ENCODE measurements at places on chromosomes 4 and X.

DNA sequence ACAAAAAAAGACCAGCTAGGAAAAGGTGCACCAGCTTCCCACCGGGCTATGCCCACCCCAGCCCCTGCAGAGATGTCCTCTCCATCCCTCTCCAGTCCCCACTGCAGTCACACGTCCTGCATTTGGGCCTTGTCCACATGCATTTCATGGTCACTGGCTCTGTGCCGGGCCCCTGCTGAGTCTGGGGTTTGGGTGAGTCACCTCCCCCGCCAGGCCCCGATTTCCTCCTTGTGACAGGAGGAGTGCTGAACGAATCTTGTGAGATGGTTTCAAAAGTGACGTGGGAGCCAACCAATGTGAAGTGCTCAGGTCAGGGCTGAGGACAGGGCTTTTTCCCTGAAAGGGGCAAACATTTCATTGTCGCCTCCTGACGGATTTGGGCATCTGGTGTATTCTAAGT, 7.1 kb downstream of the CPZ start:
- no peak for DNase-seq

DNA sequence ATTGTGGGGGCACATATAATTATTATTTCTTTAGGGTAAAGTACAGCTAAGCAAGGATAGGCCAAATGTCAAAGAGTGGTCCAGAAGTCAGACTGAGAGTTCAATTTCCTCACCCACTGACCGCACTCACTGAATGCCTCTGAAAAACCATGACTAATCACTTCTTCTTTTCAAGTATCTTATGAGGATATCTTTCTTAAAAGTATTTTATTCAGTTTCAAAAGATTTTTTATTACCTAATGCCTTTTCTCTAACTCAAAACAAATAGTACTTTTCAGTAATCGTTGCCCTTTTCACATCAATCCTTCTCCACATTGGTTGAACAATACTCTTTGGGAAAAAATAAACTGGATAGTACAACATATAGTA, 61.7 kb upstream of the CAMK2D start:
- DNase-seq = no peak

GRCh38 chr4:25310066-25310802, 2.3 kb upstream of the ZCCHC4 start:
- DNase-seq = no peak

- no peak for DNase-seq
These were observed 328.0 kb downstream of the PPP3CA start for GRCh38 chr4:101019313-101019712.

DNA sequence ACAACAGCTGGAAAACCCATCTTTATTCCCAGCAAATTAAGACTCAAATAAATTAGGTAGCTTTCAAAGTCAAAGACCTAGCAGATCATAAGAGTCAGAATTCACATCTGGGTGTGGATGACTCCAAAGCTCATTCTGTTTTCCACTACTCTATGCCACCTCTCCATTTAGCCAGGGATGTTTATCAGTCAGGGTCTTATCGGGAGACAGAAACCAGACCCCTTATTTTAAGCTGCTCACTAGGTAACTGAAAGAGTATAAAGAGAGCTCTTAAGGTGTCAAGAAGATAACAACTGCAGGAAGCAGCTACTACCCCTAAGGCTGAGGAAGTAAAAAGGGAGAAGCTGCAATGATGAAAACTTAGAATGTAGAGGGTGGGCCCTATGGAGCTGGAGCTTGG, 333.7 kb upstream of the KLF3 start:
- no peak for DNase-seq

GRCh38 chr4:35066406-35066805, 1177.9 kb downstream of the ARAP2 start:
- no peak for DNase-seq

- peak; percentile 31 for DNase-seq
These were observed 50.5 kb upstream of the FAM47C start for GRCh38 chrX:36957425-36958328.

DNA sequence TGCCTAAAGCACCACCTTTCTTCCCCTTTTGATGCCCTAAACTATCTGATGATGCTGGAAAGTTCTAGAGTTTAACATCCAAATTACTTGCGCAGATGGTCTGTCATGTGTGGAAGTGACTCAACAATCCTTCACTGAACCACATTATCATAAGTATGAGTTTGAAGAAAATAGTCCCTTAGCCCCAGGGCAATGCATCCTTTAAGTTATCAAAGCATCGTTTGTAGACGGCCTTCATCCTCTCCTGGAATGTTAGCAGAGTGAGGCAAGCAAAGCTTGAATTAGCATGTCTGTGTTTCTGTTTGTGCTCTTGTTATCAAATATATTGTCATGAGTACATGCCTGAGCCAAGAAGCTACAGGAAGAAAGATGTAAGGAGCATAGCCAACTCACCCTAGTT, 570.9 kb downstream of the MID1IP1 start:
- DNase-seq = no peak

DNA sequence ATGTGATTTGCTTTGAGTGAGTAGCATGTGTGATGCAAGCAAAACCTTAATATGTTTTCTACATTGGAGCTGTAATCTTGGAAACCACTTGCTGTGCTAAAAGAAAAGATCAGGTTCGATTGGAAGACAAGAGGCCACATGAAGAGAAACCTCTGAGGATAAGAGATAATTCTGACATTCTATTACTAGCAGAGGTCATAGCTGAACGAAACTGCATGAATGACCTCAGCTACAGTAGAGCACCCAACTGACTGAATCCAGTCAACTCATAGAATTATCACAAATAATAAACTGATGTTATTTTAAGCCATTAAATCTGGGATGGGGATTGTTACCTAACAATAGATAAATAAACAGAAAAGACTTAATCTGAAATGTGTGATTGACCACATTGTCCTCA, 147.1 kb downstream of the CAMK2D start:
- no peak for DNase-seq

DNA sequence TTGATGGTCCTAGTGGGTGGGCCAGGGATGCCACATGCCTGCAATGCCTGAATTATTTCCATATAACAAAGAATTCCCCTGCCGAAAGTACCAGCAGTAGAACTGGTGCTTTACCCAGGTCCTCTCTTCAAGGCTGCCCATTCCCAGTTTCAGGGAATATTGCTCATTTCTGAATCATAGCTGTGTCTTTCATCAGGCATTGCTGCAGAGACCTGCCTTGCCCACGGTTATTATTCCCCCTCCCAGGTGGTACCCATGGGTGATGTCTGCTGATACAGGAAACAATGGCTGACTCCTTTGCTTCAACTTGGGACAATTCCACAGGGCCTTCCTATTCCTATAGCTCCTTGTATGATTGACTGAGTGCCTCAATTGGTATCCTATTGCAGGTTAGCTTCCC, 9.7 kb upstream of the IQCM start:
- DNase-seq = no peak

DNA sequence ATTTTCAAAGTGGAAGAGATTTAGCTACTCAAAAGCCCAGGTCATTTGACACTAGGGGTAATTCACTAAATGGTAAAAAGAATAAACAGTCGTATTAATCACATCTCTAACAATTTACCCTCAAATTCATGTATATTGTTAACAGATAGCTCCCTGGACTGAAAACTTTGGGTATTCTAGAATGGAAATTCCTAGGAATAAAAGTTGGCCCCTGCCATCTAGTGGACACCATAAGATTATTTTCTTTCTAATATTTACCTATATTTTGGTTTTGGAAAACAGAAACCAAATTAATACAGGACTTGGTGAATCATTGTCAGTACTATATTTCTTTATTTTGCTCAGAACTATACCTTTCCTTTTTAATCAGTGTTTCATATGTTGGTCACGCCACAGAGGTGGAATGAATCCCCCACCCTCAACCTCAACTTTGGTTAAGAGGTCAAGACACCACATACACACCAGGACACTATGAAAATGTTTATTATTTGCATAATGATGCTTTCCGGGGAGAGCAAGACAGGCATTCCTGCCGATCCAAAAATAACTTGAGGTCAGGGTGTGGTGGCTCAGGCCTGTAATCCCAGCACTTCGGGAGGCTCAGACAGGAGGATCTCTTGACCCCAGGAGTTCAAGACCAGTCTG, 96.2 kb upstream of the APOOL start:
- DNase-seq = no peak

DNA sequence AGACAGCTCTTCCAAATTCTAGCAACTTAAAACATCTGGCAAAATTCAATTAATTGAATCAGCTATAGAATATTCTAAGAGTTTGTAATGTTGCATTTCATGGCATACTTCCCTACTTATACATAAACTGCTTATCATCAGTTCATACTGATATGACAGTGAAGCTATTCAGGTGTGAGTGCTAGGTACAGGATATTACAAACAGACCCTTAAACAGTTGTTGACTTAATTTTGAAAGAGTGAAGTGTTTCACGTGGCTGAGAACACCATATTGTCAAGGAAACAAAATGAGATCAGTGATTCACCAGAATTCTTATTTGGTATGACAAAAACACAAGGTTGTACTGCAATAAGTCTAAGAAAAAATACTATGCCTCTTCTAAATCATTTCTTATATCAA, 27.4 kb downstream of the CENPU start:
- no peak for DNase-seq

DNA sequence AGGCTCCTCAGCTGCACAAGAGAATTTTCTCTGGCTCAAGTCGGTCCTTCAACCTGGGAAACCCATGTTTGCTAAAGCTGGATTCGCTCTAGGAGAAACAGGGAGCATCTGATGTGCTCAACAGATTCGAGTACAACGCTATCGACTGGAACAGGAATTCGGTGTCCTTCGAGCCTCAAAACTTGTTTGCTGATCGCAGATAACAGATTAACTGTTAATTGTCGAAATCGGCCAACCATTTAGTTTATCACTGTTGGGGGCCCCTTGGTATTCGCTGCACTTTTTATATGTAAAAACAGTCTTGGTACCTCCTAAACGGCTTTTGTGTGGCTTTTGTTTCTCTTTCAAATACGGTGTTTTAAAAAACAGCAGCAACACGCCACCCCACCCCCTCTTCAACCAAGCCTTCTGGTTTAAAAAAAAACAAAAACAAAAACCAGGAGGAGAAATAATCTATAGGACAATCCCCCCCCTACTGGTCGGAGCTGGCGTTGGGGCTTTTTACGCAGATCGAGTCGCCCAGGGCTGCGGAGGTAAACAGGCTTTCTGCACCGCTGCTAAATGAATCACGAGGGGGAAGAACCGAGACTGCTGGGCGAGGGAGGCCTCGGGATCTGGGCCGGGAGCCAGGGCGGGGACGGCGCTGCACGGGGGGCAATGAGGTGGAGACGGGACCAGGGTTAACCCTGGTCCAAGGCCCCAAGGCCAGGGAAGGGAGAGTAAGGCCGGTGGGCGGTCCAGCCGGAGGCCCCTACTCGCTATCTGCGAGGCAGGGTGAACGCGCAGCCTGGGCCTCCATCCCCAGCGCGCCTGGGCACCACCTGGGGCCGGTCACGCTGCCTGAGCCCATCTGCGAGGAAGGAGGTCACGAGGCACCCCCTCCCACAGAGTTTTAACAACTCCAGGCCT, 71.7 kb upstream of the BCOR start:
- DNase-seq = no peak

GRCh38 chr4:165345666-165346417, 18.4 kb downstream of the MSMO1 start:
- DNase-seq = no peak

- no peak for DNase-seq
These were observed 6.5 kb downstream of the DMD start for GRCh38 chrX:33204889-33205288.

- DNase-seq = no peak
These were observed 42.0 kb downstream of the CENPE start for GRCh38 chr4:103156106-103156505.

- DNase-seq = no peak
These were observed 11.5 kb downstream of the CRMP1 start for GRCh38 chr4:5881340-5881739.

GRCh38 chr4:121696170-121696580, 605 bp downstream of the ANXA5 start:
- DNase-seq = no peak

DNA sequence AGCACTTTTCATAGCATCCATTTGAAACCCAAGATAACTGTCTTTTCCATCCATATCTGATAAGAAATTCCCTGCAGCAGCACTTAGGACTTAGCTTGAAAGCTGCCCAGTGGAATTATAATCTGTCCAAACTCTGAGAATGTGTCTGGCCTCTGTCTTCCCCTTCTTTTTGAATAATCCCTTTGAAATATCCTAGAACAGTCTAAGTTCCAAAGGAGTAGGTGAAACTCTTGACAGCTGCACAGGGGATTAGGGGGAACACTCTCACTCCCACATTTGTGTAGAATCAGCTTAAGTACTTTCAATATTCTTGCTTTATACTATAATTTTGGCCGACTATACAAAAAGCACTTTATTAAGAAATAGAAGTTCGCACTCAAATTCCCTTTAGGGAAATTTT, 157.7 kb downstream of the PAPSS1 start:
- DNase-seq = no peak

GRCh38 chrX:107448625-107448997, 841 bp upstream of the FRMPD3 start:
- no peak for DNase-seq

DNA sequence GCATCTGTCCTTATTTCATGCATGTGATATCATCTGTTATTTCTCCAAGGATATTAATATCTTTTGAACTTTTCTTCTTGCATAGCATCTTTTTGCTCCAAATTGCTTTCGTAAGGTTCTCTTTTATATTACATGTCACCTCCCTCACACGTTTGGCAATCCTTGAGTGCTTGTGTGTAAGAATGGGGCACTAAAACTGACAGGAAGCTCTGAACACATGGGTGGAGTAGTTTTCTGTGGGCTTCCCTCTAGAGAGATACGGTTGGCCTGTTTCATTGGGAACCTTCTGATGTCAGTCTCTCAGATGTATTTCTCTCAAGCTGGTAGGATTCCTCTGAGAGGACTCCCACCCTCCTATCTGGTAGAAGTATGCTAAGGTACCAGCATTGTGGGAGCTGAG, 223.0 kb downstream of the MID1 start:
- DNase-seq = no peak

DNA sequence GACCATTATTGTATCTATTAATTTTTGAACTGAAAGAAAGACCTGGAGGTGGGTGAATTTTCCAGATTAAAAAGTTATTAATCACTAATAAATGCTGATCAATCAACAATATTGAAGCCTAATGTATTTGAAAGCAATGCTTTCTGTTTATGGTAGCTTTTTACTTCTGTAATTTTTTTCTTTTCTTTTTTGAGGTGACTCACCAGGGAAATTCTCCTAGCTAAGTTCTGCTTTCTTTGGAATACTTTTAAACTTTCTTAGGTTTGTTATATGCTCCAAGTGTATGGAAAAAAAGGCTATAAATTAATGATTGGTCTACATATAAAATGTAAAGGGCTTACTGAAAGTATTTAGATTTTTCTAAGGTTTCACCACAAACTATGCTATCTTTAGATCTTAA, 94.2 kb downstream of the MBNL3 start:
- DNase-seq = no peak

GRCh38 chrX:136766785-136767103, 14.0 kb downstream of the ARHGEF6 start:
- no peak for DNase-seq
